ENCODE measurements at places on chromosomes 3 and 15.

- no peak for DNase-seq
Measured at GRCh38 chr15:22874966-22875365, 36.5 kb downstream of the NIPA2 start.

GRCh38 chr15:88674661-88675060 lies 35.8 kb downstream of the ISG20 start:
- DNase-seq, result no peak

- no peak for DNase-seq
Measured at GRCh38 chr3:46410669-46411068, 3.6 kb downstream of the CCRL2 start.

GRCh38 chr3:134988666-134989065 lies 193.6 kb downstream of the EPHB1 start:
- no peak for DNase-seq

GRCh38 chr3:99774467-99774866 lies 43.2 kb upstream of the CMSS1 start:
- no peak for DNase-seq

DNA sequence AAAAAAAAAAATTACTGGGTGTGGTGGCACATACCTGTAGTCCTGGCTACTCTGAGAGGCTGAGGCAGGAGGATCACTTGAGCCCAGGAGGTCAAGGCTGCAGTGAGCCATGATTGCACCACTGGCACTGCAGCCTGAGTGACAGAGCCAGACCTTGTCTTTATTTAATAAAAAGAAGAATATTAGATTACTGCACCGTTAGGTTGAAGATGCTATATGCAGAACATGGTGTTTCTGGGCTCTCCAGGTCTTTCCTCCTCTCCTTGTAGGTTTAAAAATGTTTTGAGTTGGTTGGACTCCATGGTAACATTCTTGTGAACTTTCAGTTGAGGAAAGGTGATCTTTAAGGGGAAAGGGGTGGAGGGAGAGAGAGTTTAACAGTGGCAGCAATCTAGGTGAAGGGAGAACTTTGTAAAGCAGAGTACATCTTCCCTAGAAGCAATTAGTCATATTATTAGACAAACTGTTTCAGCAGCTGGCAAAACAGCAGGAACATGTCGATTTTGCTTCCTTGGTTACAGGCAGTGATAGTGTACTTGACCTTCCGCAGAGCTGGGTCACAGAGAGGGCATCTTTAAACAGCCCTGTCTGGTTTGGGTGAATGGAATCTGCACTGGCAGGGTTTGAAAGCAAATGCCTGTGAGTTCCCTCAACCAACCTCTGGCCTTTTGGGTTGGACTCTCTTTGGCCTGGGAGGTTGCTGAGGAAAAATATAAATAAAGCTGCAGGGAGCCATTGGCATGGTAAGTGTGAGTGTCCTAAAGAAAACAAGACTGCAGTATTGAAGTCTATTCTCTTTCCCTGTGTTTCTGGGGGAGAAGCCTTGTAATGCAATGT lies 42.8 kb downstream of the NR2C2 start:
- no peak for DNase-seq

GRCh38 chr3:171255236-171255806 lies 204.9 kb downstream of the TNIK start:
- no peak for DNase-seq

- no peak for DNase-seq
Measured at GRCh38 chr3:119148493-119149180, 2.7 kb downstream of the TEX55 start.

Data from NCI-H2171 (cell line).